ENCODE measurements at places on chromosomes 2 and 18.
A peak's percentile ranks its signal among the peaks of the same experiment; 100 is the strongest.

DNA sequence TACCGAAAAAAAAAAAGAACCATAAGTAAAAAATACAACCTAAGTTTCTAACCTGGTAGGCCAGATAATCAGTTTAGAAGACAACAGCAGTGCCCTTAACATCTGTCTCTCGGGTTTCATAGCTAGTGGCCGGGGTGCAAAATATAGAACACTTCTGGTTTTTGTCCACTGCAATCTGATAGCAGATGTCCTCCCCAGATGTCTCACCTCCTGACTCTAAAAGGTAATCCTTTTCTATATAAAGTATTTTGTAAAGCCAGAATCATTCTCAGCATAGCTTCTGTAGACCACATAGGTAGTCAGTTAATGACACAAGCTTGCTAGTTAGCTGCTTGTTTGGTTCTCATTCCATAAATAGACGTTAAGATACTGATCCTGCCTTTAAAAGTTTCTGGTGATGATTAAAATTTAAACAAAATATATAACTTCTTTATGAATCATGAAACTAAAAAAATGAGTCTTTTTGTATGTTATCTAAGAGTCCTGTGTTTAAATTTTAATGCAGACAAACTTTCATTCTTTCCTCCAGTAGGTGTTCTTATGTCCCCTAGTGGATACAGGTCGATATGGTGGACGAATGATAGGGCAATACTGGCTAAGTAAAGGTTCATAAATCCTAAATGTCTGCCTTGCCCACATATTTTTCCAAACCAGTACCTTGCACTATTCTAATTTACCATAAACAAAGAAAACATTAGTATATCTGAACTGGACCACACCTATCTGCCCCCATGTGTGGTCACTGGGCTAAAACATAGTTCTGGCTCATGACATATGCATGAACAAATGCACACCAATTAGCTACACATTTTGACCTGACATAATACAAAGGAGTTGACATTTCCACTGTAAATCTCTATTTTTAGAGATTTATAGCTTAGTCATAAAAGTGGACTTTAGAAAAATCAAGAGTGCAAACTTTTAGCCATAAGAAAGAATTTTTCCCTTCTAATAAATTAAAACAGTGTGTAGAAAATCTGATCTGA is 171.0 kb downstream of the SRBD1 start:
- DNase-seq: no peak

DNA sequence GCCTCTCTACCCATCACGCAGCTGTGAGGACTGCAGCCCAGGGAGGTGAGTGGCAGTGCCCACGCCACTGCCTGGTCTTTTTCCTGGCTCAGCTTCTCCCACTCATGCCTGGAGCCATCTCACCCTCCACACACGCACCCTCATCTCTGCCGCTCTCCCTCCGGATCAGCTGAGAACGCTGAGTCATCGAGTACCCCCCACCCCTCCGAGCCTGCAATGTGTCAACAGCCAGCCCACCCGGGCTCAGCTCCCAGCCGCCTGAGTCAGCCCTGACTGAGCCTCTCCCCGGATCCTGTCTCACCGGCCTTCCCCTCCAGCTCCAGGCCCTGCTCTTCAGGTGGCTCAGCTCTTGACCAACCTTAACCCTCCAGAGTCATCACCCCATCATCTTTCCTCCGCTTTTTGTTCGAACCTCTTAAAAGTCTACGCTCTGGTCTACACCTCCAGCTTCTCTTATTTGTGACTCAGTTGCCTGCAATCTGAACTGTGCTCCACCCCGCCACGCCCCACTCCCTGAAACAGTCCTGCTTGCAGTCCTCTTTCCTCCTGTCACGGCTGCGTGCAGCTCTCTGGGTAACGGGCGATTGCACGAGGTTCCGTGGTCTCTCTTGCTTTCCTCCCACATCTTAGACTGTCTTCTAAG is 94.4 kb upstream of the ASAP2 start:
- DNase-seq: no peak

DNA sequence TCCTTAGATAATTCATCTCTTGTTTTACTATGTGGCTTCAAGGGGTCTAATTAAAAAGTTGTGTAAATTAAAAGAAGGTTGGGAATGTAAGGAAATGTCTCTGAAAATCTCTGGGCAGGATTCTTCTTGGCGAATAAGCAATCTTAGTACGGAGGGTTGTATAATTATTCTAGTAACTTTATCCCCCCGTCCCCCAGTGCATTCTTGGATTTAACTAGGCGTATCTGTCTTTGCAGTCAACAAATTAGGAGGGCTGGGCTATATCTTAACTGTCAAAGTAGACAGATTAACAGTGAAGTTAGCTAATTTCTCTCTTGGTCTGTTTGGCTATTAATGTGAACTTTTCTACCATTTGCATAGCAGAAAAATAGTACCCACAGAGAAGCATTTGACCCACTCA is 329.8 kb upstream of the THUMPD2 start:
- DNase-seq: no peak

DNA sequence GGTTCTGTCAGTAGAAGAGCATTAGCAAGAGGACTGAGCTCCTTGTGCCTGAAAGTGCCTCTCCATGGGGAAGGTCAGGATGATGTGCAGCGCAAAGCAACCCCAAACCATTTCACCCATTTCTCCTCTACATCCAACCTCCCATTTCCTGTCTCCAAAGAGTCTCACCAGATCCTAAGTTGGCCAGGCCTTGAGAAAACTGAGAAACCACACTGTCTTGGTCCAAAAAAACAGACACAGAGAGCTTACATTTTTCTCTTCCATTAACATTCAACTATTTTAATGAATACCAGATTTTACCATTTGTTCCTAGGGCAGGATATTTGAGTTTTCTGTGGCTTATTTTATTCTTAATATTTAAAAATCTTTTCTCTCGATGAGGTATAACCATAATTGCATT is 195.0 kb downstream of the EPHA4 start:
- no peak for DNase-seq

- DNase-seq: no peak
These were observed 51.0 kb downstream of the PKDCC start for GRCh38 chr2:42098571-42099437.

GRCh38 chr2:50309503-50309902 is 722.4 kb downstream of the NRXN1 start:
- DNase-seq: peak; percentile 45

Measured in brain (organoid and tissue), 16 donors.